ENCODE measurements at places on chromosomes 16 and 17. TPM values are rescaled to one million over a fixed set of nuclear protein-coding genes. Genes with fewer than 3 reads are reported as not detected.

DNA sequence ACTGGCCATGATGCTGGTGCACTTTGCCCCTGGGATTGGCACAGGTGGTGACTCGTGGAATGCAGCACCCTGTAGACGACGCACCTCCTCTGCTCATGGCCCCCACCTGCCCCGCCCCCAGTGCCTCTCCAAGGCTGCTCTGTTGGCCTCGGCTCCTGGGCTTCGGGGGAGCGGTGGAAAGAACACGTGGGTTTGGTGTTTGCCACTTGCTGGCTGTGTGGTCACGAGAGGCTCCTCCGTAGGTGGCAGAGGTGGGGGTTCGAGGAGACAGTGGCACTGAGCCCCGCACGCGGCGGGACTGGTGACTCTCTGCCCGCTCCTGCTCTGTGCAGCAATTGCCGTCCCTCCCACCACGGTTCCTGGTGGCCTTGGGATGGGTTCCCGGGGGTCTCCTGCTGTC is 82.8 kb upstream of the ZNF750 start:
- DNase-seq = no peak

DNA sequence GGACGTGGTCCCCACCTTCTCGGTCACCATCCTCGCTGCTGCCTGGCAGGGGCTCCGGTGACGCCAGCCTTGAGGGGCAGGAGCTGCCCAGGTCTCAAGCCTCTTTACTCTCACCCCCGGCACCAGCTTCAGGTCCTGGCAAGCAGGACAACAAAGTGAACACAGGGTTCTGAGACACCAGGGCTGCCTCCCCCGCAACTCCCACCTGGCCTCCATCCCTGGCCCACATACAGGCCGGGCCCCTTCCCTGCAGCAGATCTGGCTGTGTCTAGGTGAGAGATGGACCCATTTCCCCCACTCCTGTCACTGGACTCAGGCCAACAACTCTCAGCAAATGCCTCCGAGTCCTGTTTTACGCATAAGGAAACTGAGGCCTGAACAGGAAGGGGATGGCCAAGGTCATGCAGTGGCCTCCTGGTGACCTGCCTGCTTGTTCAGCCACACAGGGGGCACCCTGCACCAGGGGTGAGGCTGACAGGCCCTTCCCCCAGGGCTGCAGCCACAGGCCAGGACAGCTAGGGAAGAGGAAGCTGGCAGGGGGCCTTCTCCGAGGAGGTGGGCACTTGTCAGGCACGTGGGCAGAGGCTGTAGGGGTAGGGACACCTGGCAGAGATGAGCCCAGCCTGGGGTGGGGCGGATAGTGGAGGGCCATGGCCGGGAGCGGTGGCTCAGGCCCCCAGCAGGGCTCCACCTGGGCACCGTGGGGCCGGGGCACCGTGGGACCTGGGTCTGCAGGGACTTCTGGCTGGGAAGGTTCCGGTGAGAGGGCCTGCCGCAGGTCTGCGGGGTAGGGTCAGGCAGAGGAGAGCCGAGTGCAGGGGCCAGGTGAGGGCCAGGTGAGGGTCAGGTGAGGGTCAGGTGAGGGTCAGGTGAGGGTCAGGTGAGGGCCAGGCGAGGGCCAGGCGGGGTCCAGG is 46.7 kb upstream of the PVALEF start:
- no peak for DNase-seq

- no peak for DNase-seq
Observed at GRCh38 chr17:28871056-28871579, 16.3 kb downstream of the ERAL1 start.

DNA sequence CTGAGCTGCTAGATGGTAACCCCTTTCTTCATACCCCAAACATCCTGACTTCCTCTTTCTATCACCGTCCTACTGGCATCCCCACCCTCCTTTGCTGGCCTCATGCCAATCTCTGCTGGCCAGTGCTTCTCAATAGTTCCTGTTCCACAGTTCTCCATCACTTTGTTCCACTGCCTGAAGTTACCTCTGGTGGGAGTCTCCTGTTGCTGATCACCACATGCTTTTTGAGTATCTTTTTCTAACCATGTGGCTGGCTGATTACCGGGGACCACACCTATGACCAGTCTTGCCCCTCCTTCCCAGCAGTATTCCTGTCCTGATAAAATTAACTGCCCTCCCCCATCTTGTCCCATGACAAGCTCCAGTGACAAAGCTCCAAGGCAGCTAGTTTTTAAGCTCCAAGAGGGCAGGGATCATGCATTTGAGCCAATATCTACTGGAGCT is 380.4 kb upstream of the CCL2 start:
- no peak for DNase-seq

DNA sequence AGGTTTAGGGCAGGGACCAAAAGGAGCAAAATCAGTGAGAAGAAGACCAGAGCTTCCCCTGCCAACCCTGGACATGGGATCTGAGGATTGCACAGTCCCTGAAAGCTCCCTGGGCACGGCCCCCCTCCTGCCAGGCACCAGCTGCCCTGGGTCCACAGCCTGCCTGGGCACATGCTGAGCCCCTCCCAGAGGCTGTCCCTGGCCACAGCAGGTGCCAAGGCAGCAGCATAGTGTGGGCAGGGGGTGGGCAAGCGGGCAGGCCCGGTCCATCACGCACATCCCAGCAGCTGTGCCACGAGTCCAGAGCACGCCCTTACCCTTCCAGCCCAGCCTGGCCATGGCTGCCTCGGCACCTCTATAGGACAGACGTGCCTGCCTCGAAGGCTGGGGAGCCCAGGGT is 12.7 kb downstream of the SCN4A start:
- DNase-seq = no peak

DNA sequence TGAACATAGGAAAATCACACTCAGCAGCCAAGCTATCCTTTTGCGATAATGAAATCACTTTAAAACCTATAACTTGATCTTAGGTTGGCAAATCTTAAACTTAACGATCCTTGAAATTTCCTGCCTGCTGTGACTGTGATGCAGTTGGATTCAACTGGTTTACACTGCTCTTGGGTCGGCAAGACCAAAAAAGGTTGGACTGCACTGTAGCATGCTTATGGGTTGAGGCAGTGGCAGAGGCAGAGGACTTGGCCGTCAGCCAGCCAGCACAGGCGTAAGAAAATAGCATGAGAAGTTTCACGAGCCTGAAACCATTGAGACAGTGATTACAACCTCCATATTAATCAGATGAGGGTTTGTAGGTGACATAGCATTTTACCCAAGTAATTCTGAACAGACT is 21.4 kb downstream of the WSB1 start:
- DNase-seq = peak; percentile 96

ERN2 gene
- 0.07 TPM for polyA plus RNA-seq

DNA sequence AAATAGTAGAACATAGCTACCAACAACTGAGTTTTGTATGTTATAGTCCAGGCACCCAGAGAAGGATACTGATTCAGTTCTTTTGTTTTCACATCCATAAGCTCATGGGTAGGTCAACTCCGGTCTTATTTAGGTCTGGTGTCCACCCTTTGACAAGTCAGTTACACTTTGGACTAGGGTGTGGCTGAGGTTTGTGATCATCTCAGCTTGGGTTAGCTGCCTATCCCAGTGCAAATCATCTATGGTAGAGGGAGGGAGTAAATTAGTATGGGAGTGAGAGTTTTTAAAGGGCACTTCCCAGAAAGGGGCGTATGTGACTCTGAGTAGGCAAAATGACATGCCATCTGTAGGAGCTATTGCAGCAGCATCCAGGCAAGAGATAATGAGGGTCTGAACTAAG is 66.1 kb downstream of the TANC2 start:
- DNase-seq = no peak

GRCh38 chr17:42521666-42522262 is 14.3 kb upstream of the NAGLU start:
- no peak for DNase-seq

DNA sequence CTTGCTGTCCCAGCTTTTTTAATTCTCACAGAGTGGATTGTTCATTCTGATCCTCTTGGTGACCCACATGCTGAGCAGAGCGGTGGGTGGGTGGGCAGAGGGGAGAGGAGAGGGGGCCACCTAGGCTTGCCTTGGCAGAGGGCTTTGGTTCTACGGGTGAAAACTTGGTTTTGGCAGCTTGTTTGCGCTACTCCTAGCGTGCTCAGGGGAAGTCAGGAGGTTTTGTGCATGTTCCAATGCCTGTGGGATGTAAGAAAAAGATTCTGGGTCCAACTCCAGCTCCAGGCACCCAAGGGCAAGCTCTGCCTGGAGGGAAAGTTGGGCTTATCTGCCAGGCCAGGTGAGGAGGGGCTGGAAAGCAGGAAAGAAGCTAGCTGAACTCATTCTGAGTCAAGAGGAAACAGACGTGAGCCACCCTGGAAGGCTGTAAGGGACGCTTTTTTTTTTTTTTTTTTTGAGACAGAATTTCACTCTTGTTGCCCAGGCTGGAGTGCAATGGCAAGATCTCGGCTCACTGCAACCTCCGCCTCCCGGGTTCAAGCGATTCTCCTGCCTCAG is 169.1 kb downstream of the WSCD1 start:
- no peak for DNase-seq

KRT39 gene
- polyA plus RNA-seq = 0.22 TPM

- DNase-seq = no peak
Observed at GRCh38 chr17:58325976-58326468, 2.6 kb downstream of the TSPOAP1 start.

GRCh38 chr16:51949282-51949681 is 597.7 kb downstream of the TOX3 start:
- no peak for DNase-seq

DNA sequence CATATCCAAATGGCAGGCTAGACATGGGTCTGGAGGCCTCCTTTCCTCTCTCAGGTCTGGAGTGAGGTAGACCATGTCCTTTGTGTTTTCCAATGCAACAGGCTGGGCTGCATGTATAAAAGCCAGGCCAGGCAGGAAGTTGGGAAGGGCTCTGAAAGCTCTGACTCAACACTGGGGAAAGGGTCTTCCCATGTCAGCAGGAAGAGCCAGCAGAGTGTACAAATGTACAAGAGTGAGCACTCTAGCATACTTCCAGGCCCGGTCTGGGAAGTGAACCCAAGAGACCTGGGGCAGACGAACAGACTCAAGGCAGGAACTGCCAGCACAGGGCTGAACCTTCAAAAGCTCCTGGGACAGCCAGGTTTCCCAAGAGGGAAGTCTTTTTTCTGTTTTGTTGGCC is 7.0 kb downstream of the ATPAF2 start:
- DNase-seq = peak; percentile 59

CD79B gene
- polyA plus RNA-seq = 0.72 TPM

GRCh38 chr17:55577687-55578086 is 66.4 kb upstream of the SMIM36 start:
- DNase-seq = peak; percentile 49

GRCh38 chr16:85479972-85480726 is 133.0 kb upstream of the GSE1 start:
- DNase-seq = no peak

DNA sequence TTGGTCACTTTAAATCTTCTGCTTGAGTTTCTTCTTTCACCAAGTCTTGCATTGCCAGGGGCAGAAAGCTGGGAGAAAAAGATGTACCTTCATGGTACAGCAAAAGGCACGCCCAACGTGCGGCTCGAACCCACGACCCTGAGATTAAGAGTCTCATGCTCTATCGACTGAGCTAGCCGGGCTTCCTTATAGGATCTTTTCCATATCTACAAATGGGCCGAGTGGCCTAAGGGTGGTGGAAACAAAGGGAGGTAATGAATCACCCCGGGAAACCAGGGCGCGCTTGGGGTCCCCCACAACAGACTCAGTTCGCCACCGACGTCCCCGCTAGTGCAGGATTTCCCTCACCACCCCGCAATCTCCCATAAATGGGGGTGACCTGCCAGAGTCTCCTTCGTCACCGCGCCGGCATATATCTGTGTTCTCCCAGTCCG is 7.5 kb upstream of the OR1F1 start:
- DNase-seq = no peak

ATP2A1 gene
- 0.22 TPM for polyA plus RNA-seq

DNA sequence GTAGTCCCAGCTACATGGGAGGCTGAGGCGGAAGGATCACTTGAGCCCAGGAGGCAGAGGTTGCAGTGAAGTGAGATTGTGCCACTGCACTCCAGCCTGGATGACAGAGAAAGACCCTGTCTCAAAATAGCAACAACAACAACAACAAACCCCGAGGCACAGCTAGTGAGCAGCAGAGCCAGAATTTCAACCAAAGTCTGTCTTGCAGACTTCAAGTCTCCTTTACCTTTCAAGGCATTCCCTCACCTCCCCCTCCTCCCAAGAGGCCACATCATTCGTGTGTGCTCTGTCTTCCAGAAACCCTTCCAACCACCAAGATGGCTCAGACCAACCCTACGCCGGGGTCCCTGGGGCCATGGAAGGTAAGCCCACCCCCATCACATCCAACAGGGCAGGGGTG is 2.2 kb downstream of the CRYBA1 start:
- DNase-seq = no peak

DNA sequence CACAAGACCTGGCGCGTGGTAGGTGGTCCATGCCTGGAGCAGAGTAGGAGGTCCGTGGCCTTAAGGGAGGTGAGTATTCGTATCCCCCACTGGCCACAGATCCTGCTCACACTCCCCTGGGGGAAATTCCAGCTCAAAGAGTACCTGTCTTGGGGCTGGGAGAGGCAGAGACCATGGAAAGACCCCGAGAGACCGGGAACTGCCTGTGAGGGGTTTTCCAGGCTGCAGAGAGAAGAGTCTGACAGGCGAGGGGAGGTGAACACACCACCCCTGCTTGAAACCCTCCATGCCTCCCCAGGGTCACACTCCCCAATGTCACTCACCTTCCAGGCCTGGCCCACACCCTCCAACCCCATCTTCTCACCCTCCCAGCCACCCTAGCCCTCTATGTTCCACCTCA is 12.6 kb upstream of the SNN start:
- no peak for DNase-seq

DNA sequence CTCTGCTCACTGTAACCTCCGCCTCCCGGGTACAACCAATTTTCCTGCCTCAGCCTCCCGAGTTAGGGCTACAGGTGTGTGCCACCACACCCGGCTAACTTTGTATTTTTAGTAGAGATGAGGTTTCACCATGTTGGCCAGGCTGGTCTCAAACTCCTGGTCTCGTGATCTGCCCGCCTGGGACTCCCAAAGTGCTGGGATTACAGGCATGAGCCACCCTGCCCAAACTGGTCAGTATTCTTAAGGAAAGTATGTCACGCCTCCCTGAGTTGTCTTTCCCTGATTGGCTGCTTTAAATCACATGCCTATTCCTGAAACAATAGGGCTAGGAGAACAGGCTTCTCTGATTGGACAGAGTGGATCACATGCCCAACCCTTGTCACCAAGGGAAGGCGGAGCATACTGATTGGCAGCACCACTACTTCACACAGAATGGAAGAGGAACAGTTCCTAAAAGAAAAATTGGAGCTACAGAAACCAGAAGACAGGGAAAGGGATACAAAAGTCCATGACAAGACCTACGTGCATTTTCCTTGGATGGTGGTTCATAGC is 17.6 kb upstream of the CYB5B start:
- no peak for DNase-seq

DNA sequence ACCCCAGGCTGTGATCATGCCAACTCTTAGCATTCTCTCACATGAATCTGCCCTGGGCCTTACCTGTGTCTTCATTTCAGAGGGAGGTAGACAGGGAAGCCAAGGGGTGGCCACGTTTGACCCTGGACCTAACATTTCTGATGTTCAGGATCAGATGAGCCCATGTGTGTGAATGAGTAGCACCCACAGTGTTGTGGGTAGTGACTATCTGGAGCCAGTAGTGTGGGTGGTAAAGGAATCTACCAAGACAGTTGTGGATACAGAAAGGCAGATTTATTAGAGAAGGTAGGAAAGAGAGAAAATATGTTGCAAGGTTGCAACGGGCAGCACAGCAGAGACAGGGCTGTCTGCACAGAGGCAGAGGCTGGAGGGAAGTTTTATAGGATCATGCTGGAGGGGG is 60.5 kb downstream of the TK2 start:
- peak; percentile 24 for DNase-seq
